ENCODE measurements at places on chromosomes 1 and 21.

DNA sequence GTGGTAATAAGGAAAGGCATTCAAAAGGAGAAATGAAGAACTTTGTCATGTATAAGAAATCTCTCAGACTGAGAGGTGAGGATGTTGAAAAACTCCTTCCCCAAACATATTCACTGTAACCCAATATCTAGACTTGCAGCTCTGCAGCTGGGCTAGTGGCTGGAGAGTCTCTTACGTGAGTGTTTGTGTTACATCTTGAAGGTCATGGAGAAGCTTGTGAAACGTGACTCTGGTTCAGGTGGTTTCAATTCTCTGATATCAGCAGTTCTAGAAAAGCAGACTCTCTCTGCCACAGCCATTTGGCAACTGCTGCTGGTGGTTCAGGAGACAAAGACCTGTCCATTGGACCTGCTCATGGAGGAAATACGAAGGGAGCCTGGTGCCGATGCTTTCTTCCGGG lies 55.0 kb upstream of the EPHA8 start:
- DNase-seq = no peak

DNA sequence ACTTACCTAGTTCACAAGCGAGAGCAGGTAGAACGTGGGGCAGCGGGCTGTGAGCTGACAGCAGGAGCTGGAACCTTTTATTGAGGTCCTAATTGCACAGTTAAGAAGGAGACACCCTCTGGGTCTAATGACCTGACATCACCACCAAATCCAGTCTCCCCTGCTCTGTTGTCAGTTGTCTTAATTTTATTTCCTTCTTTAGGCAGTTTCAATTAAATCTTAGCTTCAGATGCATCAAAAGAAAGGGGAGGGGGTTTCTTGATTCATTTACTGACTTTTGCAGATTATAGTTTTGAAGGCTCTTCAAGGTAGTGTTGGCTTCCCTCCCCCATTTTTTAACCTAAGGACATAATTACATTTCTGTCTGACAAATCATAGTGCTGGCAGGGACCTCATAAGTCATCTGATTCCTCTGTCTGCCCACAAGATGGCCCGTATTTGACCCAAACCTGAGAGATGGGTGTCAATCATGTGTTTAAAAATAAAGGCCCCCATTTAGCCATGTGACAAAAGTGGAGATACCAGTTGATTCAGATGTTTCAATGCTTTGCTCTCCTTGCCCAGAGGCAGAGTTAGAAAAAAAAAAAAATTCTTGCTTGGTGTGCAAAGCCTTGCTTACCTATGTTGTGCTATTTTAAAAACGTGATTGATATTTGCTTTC lies at the start of gene TCHHL1:
TSS of gene TCHHL1 (minus strand) at position 51 of the 661 bp plus-strand sequence. CDS start 921 bp downstream, outside the sequence.
- no peak for DNase-seq

GRCh38 chr1:1889847-1890505 lies 911 bp downstream of the GNB1 start:
- peak; percentile 37 for DNase-seq

- peak; percentile 21 for DNase-seq
Measured at GRCh38 chr21:15514073-15514946, 215.5 kb upstream of the USP25 start.

GRCh38 chr21:45064618-45065399 lies 9.6 kb upstream of the ADARB1 start:
- DNase-seq = no peak

DNA sequence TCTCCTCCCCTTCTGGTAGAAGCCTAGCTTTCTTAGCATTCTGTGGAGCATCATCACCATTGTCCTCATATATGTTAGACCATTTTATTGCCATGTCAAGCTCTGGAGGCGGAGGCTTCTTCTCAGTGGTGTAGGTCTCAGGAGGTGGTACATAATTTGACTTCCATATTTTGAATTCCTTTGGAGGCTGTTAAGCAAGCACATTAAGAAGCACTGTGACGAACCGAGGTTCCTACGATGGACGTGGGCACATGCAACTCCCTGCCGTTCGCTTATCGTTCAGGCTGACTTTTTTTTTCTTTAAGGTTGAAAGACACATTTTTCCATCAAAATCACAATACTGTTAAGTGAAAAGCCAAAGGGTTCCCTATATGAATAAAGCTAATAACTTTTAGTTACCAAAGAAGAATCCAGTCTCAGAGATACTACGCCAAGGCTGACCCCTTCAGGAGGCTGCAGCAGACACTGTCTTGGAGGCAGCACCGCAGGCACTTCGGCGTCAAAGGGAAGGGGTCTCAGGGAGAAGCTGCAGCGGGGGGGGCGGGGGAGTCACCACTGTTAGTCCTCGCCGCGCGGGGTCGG lies 835 bp downstream of the C1orf52 start:
- DNase-seq = no peak

GRCh38 chr1:96842215-96842614 lies 120.6 kb downstream of the PTBP2 start:
- DNase-seq = no peak

DNA sequence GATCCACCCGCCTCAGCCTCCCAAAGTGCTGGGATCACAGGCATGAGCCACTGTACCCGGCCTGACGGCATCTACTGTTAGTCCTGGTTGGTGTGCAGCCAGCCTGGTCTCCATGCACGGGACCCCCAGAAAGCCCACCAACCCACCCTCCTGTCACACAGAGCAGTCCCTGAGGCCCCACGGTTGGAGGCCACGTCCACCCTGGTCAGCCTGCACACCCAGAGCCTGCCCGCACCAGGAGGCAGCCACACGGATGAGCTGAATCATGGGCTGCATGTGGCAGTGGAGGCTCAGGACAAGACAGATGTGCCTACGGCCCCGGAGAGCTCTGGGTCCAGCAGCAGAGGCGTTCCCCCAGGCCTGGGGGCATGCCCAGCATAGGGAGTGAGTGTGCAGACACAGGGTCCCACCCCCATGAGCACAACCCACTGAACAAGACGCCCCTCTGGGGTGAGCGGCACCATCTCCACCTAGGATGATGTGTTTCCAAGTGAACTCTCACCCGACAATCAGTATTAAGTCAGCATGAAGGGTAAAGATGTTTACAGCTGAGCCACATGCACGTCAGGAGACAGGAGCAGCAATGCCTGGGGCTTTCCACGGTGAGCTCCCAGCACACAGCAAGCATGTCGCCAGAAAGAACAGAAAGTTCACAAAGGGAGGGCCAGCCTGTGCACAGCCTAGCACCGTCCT lies 102.1 kb downstream of the WDR4 start:
- no peak for DNase-seq

- DNase-seq = no peak
Measured at GRCh38 chr1:203210988-203211387, 18.5 kb downstream of the CHIT1 start.

DNA sequence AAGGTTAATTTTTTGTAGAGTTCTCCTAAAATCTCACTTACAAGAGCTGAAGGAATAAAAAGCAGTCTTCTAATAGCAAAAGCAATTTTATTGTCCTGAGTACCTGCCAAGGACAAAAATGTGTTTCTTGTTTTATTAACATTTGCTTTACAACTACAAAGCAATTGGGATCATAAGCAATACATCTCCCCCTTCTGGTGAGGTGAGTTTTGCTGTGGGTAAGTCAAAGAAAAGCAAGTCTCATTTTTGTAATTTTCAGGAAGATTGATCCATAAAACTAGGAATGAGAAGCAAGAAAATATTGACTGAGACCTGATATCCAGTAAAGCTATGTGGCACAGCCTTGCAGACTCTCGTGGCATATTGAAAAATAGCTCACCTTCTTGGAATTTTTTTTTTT lies 2162.7 kb downstream of the NCAM2 start:
- DNase-seq = no peak

DNA sequence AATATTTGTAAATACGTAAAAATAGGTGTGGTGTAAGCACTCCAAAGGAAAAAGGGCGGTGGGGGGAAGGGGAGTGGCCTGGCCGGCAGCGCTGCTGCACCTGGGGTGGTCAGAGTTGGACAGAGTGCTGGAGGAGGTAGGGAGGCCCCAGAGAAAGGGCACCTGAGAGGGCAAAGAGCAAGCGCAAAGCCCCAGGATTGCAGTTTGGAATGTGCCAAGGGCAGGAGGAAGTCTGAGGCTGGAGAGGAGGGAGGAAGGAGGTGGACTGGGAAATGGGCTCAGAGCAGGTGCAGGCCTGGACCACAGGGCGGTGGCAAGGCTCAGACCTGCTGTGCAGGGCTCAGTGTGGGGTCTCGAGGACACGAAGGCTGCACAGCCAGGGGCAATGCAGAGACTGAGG lies 30.6 kb downstream of the LDLRAP1 start:
- no peak for DNase-seq

Data from SW480 (cell line).